ENCODE measurements at places on chromosomes 5 and 9.

GRCh38 chr9:20921362-20921761, 110.1 kb downstream of the HACD4 start:
- no peak for DNase-seq

DNA sequence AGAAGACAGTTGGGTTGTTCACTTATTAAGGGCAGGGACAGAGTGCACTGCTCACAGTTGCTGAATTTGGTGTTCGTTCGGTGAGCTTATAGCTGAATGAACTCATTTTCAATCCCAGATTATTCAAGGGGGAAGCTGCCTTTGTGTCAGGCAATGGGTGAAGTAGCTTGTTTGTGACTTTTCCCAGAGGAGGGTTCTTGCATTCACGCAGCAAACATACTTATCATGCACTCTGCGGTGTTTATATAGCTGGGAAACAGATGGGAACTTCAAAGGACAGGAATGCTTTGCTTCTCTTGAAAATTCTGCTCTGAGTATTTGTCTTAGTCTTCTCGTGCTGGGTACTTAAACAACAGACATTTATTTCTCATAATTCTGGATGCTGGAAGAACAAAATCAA, 64.7 kb upstream of the ABCA1 start:
- no peak for DNase-seq

DNA sequence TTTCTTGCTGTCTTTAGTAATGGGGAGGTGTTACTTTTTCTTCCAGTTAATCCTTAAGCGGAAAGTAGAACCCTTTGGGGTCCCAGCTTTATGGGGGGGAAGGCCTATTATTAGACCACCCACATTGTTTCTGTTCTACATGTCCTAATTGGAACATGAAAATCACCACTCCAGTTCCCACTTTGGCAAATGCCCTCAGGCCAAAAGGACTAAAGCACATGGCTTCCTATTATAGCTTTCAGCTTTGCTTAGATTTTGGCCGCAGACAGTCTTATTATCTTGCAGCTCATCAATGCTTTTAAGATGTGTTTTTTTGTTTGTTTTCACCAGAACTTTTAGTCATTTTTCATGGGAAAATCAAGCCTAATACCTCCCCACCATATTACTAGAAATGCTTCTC, 296.8 kb upstream of the ANKH start:
- DNase-seq, result no peak

DNA sequence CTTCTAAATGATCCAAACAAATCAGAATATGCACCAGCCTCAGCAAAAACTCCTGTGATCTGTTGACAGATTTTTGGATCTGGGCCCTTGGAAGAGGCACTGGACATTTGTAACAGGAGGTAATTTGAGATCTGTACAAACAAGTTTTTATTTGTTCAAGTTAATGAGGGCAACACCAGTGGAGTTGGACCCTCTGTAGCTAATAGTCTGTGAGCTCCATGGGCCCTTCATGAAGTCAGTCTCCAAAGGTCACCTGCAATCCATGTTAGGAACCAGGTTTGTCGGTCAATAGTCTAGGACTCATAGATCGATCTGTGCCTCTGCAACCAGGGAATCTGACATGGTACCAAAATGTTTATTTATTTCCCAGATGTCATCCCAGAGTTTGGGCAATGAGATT, 40.9 kb downstream of the PAM start:
- no peak for DNase-seq

DNA sequence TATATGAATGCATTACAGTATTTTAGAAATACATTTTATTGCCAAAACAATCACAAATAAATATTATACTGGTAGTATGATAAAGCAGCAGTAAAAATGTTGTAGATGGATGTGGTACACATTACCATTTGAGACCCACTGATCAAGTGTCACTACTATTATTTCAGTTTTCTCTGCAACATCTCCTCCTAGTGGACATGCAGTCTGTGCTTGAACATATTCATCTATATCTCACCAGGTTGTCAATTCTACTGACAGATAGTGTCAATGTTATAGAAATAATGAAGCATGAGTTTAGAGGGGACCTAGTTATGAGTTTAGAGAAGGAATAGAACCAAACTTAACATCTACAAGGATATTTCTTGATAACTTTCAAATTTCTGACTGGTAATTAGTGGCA, 39.2 kb upstream of the ELOVL7 start:
- no peak for DNase-seq

GRCh38 chr9:136710543-136710942, 1.8 kb upstream of the DIPK1B start:
- no peak for DNase-seq

DNA sequence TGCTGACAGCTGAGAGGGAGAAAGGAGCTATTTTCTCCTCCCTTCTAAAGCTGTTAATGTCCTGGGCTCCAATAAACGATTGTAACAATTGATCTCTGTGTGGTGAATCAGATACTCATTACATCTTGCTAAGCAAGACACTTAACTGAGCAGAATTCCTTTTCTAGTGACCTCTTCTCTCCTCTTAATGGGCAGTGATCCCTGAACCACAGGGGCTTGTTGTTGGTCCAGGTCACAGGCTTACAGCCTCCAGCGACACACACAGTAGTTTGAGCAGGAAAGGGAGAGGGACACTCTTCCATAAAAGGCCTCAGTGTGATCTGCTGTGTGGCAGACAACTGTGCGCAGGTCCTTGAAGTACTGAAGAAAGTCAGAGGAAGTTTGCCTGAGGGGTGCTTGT, 58.5 kb upstream of the MYO10 start:
- DNase-seq, result no peak

- DNase-seq, result no peak
Measured at GRCh38 chr9:29556317-29556716, 1983.0 kb upstream of the C9orf72 start.

Data from KG1 (cell line).